ENCODE measurements at places on chromosomes 4 and X.

DNA sequence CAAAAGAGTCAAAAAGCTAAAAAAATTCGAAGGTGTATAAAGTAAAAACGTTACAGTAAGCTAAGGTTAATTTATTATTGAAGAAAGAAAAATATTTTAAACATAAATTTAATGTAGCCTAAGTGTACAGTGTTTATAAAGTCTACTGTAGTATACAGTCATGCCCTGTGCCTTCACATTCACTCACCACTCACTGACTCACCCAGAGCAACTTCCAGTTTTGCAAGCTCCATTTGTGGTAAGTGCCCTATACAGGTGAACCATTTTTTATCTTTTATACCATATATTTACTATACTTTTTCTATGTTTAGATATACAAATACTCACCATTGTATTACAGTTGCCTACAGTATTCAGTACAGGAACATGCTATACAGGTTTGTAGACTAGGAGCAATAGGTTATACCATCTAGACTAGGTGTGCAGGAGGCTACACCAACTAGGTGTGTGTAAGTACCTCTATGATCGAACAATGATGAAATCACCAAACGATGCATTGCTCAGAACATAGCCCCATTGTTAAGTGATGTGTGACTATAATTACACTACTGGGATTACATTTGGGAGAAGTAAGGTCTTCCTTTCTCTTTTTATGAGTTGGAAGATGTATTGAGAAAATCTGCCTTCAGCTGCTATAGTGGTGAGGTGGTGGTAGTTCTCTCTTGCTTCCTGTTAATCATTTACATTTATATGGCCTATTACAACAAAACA is 27.2 kb downstream of the TMSB4X start:
- DNase-seq, result no peak

- DNase-seq, result no peak
Measured at GRCh38 chr4:114595921-114596320, 2.7 kb upstream of the UGT8 start.

GRCh38 chr4:10949039-10949733 is 264.6 kb upstream of the CLNK start:
- no peak for DNase-seq

DNA sequence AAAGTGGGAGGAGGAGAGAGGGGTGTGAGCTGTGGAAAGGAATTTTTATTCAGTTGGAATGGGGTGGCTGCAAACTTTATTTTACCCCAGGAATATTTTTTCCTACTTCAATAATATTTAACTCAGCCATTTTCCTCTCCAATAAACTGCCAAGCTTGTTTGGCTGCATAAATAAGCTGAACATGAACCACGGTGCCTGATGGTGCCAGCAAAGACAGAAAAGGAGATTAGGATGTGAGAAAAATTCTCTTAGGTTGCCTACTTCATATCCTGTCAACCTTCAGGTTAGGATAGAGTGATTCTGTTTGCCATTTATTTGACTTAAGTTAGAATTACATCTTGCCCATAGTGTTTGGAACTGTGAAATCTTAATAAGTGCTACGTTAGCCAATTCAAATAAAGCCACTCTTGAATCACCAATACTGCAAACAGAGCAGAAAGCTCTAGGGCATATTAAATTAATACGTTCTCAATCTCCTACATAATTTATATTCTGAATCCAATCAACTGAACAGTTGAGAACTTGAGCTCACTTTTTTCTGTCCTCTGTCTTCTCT is 195.1 kb downstream of the ARHGAP24 start:
- no peak for DNase-seq

All from H4 (cell line).